Femur (tissue), 1 donor: ENCODE measurements at places on chromosomes 7 and 10.

DNA sequence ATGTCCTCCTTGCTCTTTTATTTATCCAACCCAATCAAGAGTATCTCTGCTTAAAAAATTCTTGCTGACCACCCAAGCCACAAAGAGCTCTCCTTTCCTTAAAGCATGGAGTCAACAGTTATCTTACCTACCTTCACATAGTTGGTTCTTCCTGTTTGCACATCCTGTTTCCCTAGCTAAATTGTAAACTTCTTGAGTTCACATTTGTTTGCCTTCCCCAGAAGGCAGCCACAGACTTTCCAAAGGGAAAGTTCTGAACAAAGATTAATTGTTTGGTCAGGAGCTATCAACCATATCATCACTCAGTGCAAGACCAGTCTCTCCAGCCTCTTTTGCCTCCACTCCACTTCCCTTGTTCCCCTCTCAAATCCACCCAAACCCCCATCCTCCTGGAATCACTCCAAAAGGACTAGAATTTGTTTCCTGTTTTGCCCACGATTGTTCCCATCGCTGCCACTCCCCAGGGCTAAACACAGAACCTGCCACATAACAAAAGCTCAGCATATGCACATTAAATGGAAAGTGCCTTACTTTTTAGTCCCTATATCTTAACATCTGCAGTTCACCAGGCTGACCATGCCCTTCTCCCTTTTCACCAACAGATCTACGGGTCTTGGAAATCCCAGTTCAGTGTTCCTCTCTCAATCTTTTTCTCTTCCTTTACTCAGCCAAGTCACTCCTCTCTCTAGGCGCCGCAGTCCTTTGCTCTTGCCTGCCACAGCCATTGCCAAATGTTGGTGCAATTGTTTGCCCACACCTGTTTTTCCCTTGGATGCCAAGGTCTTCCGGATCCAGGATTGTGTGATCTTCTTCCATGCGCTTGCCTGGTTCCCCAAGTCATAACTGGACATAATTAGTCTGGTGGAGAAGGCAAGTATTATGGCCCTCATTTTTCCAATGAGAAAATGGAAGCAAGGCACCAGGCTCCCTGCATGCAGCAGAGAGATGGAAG is 265.5 kb downstream of the KCNMA1 start:
- DNase-seq: no peak

GRCh38 chr10:14556285-14556956 is 218.3 kb downstream of the FAM107B start:
- no peak for DNase-seq

- DNase-seq: no peak
Measured at GRCh38 chr7:108156897-108157605, 26.9 kb upstream of the LAMB4 start.

GRCh38 chr10:32268788-32269187 is 78.2 kb downstream of the EPC1 start:
- DNase-seq: no peak

DNA sequence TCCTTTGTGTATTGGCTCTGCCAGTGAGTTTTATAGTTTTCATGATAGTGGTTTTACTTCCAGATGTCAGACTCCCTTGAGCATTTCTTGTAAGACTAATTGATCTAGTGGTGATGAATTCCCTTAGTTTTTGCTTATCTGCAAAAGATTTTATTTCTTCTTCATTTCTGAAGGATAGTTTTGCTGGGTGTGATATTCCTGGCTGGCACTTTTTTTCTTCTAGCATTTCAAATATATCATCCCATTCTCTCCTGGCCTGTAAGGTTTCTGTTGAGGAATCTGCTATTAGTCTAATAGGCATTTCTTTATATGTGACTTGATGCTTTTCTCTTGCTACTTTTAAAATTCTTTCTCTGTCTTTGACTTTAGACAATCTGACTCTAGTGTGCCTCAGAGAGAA is 64.8 kb downstream of the SLC16A9 start:
- no peak for DNase-seq

DNA sequence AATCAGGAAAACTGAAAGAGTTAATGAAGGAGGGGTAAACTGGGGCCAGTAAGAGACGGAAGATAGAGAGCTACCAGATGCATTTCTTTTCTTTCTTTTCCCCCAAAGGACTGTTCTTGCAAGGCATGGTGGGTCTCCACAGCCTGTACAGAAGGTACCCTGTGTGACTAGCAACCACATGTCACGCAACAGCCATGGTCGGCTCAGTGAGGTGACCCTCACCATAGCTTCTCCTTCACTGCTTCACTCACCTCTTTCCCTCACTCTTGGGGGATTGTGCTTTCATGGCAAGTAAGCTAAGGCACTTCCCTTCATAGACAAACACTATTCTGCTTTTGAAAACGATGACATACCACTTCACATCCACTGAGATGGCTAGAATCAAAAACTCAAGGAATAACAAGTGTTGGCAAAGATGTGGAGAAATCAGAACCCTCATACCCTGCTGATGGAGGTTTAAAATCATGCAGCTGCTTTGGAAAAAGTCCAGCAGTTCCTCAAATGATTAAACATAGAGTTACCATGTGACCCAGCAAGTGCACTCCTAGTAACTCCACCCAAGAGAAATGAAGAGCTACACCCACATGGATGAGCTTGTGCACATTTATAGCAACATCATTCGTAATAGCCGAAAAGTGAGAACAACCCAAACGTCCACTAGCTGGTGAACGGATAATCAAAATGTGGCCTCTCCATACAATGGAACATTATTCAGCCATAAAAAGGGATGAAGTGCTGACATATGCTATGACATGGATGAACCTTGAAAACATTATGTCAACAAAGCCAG is 3.8 kb upstream of the INSIG1 start:
- no peak for DNase-seq

DNA sequence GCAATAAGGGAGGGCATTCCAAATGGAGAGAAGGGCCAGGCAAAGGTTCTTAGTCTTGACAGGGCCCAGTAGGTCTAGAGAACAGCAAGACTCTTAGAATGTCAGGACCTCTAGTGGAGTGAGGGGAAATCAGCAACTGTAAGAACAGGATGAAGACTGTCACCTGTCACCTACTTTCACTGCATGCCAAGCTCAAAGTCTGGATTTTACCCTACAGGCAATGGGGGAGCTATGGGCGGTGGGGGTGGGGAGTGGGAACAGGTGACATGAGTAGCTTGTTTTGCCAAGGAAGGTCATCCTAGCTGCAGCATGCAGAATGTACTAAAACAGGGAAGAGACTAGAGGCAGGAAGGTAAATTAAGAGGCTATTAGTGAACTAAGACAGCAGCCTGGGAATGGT is 18.3 kb downstream of the GOT1 start:
- no peak for DNase-seq

- DNase-seq: no peak
Measured at GRCh38 chr7:9836671-9837070, 1137.0 kb upstream of the PHF14 start.

DNA sequence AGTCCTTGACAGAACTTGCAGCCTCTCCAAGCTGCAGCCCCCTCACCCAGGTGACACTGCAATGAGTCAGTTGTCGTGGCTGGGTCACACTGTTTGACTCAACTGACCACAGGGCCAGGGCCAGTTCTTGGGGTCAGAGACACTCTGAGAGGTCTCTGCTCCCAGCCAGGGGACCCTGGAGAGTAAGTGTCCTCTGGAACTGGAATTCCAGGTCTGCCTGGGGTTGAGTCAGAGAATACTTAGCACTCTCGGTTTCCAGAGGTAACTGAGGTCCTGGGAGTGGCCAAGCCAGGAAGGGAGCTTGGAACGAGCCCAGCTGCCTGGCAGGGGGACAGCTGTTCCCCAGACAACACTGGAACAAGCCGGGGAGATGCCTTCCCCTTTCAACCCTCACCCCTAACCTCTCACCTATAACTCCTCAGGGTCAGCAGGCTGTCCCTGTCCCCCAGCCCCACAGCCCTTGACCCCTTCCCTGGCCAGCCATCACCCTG is 2.2 kb upstream of the MYL10 start:
- DNase-seq: no peak

- DNase-seq: no peak
Measured at GRCh38 chr7:8436965-8437364, 3.6 kb downstream of the NXPH1 start.

DNA sequence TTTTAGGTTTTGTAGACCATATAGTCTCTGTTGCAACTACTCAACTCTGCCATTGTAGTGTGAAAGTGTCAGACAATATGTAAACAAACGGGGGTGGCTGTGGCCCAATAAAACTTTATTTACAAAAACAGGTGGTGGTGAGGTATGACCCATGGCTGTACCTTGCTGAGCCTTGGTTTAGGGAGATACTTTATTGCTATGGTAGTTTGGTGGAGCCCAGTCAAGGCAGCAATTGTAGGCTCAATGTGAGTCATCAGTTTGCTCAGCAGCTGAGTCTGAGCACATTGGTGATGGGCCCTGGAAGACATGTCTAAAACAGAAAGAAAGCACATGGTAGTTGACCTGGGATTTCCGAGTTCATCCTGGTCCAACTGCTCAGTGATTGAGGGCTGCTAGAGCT is 242.5 kb downstream of the REEP3 start:
- DNase-seq: no peak

GRCh38 chr7:101950450-101951119 is 133.2 kb downstream of the CUX1 start:
- DNase-seq: no peak

- no peak for DNase-seq
Measured at GRCh38 chr7:123293710-123294109, 93.9 kb upstream of the SLC13A1 start.

DNA sequence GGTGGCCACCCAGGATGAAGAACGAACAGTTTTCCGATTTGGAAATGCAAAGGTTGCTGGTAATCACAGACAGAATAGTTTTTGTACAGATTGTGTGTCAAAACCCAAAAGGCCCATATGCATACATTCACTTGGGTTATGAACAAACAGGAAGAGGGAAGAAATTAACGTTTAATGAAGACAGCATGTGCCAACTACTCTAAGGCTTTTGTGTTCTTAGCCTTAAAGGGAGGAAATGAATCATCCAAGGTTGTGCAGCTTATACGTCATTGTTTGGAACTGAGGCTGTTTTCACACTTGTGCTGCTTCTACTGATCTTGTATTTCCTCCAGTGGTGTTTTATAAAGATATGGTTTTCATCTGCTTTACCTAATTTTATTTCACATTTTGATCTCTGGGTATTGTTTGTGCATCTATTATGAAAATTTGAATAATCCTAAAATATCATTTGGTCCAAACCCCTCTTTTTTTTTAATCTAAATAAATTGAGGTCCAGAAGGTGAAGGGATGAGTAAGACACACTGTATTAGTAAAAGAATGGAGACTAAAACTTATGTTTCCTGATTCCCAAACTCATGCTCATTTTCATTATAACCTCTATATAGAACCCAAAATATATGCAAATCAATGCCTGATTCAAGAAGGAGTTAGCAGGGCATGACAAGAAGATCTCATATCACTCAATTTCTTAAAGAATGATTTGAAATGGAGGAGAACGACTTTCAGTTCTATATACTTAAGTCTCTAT is 373.1 kb downstream of the THSD7A start:
- DNase-seq: no peak

- DNase-seq: no peak
Measured at GRCh38 chr10:68878496-68878895, 22.6 kb upstream of the DDX50 start.

GRCh38 chr10:124149189-124150042 is 56.0 kb upstream of the CHST15 start:
- DNase-seq: no peak

DNA sequence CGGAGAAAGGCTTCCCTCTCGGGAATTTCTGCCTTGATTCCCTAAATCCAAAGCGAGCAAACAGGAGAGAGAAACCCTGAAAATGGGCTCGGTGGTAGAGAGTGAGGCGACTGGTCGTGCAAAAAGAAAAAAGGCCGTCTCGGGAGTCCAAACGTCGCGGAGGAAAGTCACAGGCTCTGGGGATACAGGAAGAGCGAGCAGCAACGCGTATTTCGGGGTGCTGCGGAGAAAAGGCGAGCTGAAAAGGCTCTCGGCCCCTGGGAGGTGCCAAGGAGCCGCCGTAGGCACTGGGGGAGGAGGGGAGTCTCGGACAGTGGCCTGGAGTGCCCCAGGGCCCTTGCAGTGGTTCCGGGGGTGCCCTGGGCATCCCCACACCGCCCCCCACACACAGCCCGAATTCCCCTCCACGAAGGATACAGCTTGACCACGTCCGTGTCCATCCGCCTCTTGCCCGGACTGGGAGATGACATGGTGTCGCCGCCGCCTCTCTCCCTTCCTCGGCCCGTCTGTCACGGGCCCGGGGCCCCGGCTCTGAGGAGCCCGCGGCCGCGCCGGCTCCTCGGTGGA is 591 bp downstream of the UBE2H start:
- peak; percentile 64 for DNase-seq

DNA sequence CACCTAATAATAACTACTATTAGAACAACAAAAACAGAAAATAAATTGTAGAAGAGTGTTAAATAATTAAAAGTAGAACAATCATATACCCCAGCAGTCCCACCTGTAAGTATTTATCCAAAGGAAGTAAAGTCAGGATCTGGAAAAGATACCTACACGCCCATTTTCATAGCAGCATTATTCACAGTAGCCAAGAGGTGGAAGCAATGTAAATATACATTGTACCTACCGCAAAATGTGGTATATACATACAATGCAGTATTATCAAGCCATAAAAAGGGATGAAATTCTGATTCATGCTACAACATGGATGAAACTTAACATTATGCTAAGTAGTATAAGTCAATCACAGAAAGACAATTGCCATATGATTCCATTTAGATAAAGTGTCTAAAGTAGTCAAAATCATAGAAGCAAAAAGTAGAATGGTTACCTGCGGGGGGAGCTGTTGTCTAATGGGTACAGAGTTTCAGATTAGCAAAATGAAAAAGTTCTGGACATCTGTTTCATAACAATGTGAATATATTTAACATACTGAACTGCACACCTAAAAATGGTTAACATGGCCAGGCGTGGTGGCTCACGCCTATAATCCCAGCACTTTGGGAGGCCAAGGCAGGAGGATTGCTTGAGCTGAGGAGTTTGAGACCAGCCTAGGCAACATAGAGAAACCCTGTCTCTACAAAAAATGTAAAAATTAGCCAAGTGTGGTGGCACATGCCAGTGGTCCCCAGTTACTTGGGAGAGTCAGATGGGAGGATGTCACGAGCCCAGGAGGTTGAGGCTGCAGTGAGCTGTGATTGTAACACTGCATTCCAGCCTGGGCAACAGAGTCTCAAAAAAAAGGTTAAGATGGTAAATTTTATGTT is 6.0 kb upstream of the TMED4 start:
- DNase-seq: peak; percentile 59

GRCh38 chr10:114708717-114709335 is 50.8 kb upstream of the ABLIM1 start:
- DNase-seq: no peak

- DNase-seq: no peak
Measured at GRCh38 chr10:58996063-58996462, 180.4 kb upstream of the PHYHIPL start.
